GM06990 (cell line): ENCODE measurements at places on chromosomes 12 and 14.

GRCh38 chr14:70788898-70789297 lies 20.4 kb downstream of the MAP3K9 start:
- DNase-seq: no peak

DNA sequence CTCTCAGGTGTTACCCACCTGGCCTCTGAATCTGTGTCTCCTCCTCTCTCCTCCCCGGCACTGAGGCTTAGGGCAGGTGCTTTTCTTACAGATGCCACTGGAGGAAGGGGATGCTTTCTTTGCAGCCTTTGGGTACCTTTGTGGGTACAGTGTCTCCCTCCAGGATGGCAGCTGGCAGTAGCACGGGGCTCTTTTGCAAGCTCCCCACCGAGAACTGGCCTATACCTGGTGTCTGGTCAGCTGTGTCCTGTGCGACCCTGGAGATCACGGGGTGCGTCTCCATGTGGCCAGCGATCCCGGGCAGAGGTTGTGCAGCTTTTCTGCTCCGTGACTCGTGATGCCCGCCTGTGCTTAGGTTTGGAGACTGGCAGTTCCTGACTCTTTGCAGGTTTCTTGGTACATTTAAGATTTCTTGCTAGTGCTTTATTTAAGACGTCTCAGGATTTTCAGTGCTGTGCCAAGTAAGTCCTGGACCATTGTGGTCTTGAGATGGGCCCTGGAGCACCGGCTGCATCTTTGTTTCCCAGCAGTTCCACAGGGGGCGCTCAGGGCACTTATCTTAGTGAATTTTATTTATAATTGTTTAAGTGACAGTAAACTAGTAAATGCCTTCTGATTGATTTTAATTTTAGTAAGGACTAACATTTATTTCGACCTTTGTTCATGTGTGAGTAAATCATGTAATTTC lies 68.9 kb downstream of the DDX51 start:
- DNase-seq: no peak

DNA sequence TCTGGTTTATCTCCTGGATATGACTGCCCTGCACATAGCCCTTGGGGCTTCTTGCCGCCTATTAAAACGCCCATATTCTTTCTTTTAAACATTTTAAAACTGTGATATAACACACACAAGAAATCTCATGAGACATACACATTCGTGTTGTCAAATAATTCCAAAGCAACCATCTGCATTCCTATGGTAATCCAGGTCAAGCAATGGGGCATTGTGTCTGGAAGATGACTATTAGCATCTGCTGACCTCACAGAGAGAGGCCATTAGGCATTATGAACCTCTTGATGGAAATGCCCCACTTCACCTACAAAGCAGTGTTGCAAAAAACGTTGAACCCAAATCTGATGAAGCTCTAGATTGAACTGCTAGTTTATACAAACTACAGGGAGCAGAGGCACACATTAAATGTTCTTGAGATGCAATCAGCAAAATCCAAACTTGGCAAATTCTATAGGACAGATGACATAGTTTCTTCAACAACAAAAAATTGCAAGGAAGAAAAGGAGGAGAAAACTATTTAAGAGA lies 513.8 kb upstream of the CCDC196 start:
- DNase-seq: no peak

GRCh38 chr12:55938826-55939501 lies 8.0 kb downstream of the DGKA start:
- DNase-seq: no peak

- no peak for DNase-seq
Measured at GRCh38 chr12:76548222-76548837, 11.2 kb downstream of the OSBPL8 start.

GRCh38 chr12:50022903-50023302 lies 2.4 kb downstream of the RACGAP1 start:
- no peak for DNase-seq
